ENCODE measurements at places on chromosomes 5 and 9.

DNA sequence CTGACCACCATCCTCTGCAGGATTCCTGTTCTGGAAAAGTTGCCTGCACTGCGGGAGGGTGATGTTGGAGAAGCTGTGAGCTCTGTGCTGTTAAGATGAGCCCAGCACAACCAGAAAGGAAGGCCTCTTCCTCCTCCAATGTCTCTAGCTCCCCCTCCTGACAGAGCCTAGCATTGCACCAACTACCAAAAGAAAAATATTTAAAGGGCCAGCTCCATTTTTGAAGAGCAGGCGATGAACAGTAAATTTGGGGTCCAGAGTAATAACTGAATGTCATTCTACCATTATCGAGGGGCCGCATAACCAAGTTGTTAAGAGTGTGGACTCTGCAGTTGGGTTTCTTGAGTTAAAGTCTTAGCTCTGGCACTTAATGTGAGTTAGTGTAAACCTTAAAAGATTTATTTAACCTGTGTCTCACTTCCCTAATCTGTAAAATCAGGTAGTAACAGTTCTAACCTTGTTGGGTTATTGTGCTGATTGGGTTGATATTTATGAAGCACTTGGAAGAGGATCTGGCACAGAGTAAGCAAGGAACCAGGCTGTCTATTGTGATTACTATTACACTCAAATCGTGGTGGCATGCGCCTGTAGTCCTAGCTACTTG is 3.9 kb downstream of the TEX53 start:
- DNase-seq = peak; percentile 60

DNA sequence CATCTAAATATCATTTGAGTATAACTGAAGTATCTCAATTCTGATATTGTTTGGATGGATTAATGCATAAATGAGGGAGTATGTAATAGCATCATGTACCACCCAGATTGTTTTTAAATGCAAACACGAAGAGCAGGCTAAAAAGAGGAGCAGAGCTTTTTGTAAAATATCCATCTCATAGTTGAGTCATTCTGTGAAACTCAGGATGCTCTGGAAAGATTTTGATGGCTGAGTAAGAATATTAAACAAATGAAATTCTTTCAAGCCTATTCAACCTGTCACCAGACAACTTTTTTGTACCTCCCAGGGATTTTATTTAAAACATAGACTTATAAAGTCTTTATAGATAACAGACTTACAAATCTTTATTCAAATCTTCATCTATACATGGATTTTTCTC is 625.9 kb downstream of the TLE4 start:
- peak; percentile 14 for DNase-seq

GRCh38 chr5:123659011-123659410 is 147.0 kb downstream of the CSNK1G3 start:
- peak; percentile 18 for DNase-seq

GRCh38 chr5:59206132-59206581 is 623.3 kb downstream of the RAB3C start:
- DNase-seq = peak; percentile 35

- no peak for DNase-seq
These were observed 61.9 kb upstream of the GPBP1 start for GRCh38 chr5:57111993-57112392.

GRCh38 chr5:164742025-164742424 is 1236.6 kb downstream of the MAT2B start:
- DNase-seq = no peak

GRCh38 chr9:73132034-73132776 is 19.5 kb upstream of the ANXA1 start:
- DNase-seq = peak; percentile 87

DNA sequence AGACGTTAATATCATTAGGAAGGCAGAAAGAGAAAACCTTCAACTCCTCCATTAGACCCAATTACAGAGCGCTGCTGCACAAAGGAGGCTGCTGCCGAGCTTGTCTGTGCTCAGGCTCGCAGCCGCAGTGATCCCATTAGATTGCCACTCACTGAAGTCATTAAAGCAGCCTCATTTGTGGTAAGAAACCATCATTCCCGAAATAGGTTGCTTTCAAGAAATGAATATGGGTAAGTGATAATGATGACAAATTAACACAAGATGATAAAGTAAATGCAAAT is 137.2 kb downstream of the CAVIN4 start:
- DNase-seq = no peak

Data from stromal cell of bone marrow (primary cell).